Fibroblast of skin of right quadriceps (primary cell): ENCODE measurements at places on chromosomes 16 and 17.

DNA sequence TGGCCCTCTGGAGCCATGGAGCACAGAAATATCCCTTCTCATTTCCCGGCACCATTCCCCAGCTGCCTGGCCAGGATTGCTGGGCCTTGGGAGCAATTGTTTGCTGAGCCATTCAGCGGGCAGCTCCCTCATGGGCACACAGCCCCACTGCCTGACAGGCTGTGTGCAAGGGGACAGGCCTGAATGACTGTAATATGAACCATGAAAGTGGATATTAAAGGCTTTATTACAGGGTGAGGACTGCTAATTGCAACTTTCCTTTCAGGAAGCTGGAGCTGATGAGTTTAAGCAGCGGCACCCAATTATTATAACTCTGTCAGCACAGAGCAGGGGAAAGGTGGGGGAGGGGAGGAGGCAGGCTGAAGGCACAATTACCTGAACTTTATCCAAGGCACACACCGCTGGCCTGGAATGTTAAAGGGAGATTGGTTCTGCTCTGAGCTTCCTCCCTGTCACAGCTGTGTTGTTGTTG, 159.8 kb upstream of the SDK2 start:
- DNase-seq = no peak

- no peak for DNase-seq
Measured at GRCh38 chr16:52874042-52874441, 178.7 kb downstream of the CHD9NB start.

DNA sequence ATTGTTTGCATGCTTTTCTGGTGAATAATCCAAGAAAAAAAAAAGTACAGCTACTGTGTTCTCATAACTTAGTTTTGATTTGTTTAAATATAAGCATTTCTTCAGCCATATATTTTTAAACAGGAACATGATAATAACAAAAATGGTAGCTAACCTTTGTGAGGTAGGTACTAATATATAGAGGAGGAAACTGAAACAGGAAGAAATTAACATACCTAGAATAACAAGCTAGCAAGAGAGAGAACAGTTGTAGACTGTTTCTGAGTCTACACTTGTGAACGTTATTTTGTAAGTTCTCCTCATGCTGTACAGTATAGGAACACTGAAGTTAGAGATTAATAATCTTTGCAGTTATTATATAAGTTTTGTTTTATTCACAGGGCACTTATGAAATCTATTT, 49.3 kb downstream of the NSRP1 start:
- no peak for DNase-seq

GRCh38 chr16:62741692-62742091, 705.5 kb upstream of the CDH8 start:
- DNase-seq = no peak

- DNase-seq = no peak
Measured at GRCh38 chr17:82737967-82738877, 2.8 kb downstream of the FN3K start.

DNA sequence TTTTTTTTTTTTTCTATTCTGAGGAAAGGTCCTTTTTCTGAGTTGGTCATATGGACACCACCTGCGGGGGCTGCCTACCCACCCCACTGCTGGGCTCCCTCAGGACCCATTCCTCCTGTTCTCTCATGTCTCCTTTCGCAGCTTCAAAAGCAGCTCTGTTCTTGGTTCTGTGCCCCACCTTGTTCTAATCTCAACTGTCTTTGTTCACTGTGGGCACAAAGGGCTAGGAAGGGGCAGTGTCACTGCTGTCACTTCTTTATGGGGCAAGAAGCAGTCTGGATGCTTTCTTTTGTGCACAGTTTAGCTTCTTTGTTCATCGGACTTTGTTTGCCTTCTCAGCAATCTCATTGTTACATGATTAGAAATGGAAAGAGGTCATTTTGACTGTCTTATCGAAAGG, 7.1 kb downstream of the GOSR2 start:
- DNase-seq = no peak

DNA sequence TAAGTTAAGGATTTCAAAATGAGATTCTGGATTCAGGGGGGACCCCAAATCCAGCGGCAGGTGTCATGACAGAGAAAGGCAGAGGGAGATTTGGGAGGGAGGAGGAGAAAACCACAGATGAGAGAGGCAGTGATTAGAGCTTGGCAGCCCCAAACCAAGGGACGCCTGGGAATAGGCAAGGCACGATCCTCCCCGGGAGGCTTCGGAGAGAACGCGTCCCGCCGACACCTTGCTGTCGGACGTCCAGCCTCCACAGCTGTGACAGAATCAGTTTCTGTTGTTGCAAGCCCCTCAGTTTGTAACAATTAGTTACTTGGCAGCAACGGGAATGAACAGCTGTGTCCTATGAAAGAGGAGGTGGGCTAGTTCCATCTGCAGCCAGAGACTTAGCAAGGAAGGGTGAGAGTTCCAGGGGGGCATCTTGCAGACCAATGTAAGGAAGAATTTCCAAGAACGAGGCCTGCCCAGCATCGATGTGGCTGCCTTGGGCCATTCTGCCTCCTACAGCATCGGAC, 110.7 kb upstream of the SDK2 start:
- DNase-seq = no peak

GRCh38 chr17:74649909-74650308, 26.4 kb upstream of the CD300E start:
- no peak for DNase-seq
